Neural progenitor cell (in vitro differentiated cells): ENCODE measurements at places on chromosomes 16 and 17.
A peak's percentile ranks its signal among the peaks of the same experiment; 100 is the strongest.

GRCh38 chr17:16446338-16446983 is 31.1 kb downstream of the TRPV2 start:
- DNase-seq: no peak

DNA sequence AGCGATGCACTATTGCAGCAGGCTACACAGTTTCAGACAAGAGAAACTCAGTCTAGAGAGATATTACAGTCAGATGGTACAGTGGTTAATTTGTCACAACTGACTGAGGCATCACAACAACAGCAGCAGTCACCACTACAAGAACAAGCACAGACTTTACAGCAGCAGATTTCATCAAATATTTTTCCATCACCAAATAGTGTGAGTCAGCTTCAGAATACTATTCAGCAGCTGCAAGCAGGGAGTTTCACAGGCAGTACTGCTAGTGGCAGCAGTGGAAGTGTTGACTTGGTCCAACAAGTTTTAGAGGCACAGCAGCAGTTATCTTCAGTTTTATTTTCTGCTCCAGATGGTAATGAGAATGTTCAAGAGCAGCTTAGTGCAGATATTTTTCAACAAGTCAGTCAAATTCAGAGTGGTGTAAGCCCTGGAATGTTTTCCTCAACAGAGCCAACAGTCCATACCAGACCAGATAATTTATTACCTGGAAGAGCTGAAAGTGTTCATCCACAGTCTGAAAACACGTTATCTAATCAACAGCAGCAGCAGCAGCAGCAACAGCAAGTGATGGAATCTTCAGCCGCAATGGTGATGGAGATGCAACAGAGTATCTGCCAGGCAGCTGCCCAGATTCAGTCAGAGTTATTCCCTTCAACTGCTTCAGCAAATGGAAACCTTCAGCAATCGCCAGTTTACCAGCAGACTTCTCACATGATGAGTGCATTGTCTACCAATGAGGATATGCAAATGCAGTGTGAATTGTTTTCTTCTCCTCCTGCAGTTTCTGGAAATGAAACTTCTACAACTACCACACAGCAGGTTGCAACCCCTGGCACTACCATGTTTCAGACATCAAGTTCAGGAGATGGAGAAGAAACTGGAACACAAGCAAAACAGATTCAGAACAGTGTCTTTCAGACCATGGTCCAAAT is 34.1 kb downstream of the NQO1 start:
- DNase-seq: no peak

DNA sequence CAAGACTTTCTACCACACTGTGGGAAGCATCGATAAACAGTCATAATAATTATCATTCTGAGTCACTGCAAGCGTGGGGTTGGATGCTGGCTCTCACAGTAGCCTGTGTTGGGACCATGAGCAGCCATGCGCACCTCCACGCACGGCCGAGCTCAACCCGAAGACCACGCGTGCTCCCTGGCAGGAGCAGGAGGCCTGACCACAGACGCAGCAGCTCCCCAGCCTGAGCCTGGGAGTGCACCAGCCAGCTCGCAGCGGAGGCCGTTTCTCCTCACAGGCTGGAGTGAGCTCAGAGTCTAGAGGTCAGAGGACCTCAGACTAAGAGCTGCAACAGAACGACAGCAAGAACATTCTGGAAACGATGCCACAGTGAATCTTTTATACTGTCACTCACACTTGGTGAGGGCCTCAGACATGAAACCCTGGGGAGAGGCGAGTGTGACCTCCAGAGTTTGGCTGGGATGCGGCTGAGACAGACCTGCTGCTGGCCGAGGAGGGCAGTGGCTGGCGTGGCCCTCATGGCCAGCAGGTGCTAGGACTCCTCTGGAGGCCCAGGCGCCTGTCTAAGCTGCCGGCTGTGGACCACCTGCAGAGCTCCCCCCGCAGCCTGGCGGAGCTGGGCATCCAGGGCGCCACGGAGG is 6.0 kb downstream of the NDUFAF8 start:
- DNase-seq: no peak

- peak; percentile 76 for DNase-seq
Measured at GRCh38 chr17:14323522-14323981, 22.7 kb downstream of the HS3ST3B1 start.

DNA sequence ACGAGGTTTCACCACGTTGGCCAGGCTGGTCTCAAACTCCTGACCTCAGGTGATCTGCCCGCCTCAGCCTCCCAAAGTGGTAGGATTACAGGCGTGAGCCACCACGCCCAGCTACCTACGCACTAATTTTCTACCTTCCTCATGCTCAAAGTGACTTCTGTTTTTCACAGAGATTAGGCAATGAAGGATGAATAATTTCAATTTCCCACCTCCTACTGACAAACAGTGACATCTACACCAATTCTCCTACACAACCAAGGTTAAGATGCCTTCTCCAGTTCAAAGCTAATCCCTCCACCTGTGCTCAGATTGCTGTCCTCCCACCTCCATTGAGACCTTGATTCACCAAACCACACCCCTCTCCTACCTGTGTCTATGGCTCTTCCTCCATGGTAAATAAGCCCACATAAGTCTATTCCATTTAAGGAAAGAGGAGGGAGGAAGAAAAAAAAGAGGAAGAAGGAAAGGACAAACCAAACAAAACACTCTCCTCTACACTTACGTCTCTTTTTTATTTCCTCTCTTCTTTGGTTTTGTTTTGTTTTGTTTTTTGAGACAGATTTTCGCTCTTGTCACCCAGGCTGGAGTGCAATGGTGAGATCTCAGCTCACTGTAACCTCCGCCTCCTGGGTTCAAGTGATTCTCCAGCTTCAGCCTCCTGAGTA is 5.5 kb upstream of the MED11 start:
- DNase-seq: no peak

- DNase-seq: no peak
Measured at GRCh38 chr17:39074676-39075075, 76.8 kb downstream of the PLXDC1 start.

- no peak for DNase-seq
Measured at GRCh38 chr16:85931596-85932402, 32.8 kb downstream of the IRF8 start.

DNA sequence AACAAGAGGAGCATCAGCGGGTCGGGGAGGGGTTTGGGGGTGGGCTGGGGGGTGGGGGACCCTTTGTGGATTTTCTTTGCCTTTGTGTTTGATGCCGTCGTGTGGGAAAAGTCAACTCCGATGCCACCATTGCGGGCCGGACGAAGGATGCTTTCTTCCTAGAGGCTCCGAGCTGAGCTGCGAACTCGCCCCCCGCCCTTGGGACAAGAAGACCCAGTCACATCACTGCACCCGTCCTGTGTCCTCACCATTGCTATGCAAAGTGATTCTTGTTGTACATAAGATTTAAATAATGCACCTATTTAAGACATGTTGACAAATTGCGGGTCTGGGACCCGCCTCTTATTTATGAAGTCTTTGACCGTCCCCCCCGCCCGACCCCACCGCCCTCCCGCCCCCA is 69.0 kb upstream of the PLCG2 start:
- DNase-seq: no peak
